ENCODE measurements at places on chromosomes 4 and X.
A peak's percentile ranks its signal among the peaks of the same experiment; 100 is the strongest.

- DNase-seq, result no peak
Measured at GRCh38 chr4:114209584-114209983, 230.1 kb upstream of the ARSJ start.

DNA sequence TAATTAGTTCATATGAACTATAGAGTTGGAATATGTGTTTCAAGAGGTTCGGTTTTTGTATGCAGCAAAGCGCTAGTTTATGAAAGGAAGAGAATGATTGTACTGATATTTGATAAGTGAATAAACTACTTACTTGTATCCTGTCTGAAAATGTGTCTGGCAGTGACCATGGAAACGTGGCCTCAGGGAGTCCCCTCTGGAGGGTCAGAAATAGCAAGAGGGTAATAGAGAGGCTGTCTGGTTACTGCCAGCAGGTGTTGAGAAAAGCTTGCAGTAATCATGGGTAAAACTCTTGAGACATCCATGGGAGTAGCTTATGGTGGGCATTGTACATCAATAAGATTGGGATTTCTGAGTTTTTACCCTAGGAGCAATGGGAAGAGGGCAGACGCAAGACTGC is 77.1 kb downstream of the DCLK2 start:
- DNase-seq, result no peak

DNA sequence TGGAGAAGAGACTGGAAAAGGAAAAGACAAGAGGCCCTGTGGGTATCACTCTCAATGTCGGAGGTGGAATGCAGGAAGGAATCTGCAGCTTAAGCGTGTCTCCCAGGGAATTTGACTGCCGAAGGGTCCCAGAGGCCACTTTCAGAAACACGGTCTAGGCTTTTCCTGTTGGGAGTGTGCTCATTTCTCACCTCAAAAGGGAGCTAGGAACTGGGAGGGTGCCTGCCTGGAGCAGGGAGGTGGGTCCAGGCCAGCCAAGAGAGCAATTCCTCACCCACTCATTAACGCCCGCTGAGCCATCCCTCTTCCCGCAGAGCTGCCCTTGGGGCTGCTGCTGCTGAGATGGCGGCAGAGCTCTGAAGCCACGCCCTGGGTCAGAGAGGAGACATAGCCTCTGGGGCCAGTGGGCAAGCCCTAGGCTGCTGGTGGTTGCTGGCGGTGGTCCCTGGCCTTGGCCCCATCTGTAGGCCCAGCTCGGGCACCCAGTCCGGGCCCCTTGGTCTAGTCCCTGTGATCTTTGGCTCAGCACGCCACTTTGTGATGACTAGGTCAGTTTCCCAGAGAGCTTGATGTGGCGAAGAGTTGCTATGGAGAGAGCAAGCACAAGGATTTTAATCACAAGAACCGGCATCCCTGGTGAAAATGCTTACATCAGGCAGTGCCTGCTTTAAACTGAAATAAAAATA is 4.1 kb downstream of the ZNF185 start:
- DNase-seq, result no peak

- peak; percentile 35 for DNase-seq
Measured at GRCh38 chr4:66351761-66352160, 681.5 kb upstream of the EPHA5 start.

- DNase-seq, result no peak
Measured at GRCh38 chr4:81666491-81666890, 194.8 kb upstream of the RASGEF1B start.

GRCh38 chr4:133270021-133270570 is 121.0 kb downstream of the PCDH10 start:
- no peak for DNase-seq

- DNase-seq, result no peak
Measured at GRCh38 chr4:11438647-11439046, 10.0 kb upstream of the HS3ST1 start.

DNA sequence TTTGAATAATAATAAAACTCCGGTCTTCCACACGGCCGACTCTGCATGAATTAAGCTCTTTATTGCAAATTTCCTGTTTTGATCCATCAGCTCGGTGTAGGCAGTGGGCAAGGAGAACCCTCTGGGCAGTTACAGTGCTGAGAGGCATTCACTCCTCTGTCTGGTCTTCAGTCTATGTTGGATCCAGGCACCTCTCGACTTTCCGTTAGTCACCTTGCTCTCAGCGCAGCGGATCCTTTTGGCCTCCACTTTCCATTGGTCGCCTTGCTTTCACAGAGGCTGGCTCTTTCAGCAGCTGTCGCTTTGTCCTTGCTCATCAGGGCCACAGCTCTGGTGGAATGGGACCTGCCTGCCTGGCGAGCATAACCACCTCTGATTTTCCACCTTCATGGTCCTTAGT is 52.9 kb downstream of the TRMT44 start:
- DNase-seq, result no peak

Data from EL (cell line).